ENCODE measurements at places on chromosomes 4 and X.

DNA sequence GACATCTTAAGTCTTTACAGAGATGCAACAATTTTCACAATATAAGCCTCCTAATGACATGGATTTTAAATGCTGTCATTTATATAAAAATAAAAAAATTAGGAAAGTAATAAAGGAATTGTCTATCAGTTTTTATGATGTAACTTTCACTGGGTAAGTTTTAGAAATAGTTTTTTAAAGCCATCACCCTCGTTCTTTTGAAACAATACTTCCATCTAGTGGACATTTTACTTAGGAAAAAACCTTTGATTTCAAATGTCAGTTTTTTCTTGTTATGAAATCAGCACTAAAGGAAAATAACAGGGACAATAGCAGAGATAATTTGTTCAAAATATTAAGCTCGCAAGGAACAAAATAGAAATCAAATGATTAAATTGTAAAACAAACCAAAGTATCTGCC, 24.3 kb upstream of the NDNF start:
- peak; percentile 10 for DNase-seq

GRCh38 chrX:13875572-13875971, 58.7 kb upstream of the GPM6B start:
- DNase-seq, result no peak

GRCh38 chr4:115965588-115965987, 852.2 kb upstream of the NDST4 start:
- DNase-seq, result no peak

- DNase-seq, result peak; percentile 59
Measured at GRCh38 chr4:10879411-10880110, 195.0 kb upstream of the CLNK start.

DNA sequence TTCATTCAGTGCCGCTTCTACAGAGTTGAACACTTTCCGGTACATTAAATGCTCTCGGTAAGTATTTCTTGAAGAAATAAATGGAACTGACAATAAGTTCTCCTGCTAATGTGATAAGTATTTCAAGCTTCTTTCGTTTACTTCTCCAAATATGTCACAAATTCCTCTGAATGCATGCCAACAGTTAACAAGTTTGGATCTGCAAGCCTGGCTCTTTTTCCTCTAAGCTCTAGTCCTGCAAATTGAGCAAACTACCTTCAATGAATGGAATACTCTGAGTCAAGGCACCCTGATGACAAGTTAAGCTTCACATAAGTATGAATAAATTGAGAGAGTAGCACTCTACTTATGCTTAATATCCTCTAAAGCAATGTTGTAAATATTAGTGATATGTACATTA, 403.6 kb downstream of the PDGFC start:
- DNase-seq, result no peak

DNA sequence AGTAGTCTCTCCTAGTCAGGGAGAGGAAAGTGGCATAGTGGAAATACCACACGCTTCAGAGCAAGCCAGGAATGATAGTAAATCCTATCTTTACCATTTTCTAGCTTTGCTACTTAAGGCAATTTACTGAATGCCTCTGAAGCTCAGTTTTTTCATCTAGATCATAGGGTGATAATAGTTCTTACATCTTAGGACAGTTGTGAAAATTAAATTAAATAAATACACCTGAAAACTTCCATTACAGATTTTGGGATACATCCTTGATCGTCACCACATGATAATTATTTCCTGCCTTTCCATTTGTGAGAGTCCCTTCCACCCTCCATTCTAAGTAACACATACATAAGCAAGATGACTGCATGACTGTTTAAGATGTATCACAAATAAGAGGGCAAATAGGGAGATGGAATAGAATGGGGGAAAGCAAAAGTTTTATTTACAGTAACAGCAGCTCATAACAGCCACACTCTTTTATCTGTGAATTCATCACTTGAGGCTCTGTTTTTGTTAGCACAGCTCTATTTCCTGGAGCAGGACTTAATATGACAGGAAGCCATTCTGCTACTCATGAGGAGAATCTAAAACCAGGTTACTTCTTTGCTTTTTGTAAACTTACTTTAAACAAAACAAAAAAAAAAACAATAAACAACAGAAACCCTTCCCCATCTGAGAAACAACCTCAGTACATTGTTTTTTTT, 13.4 kb downstream of the P2RY10 start:
- DNase-seq, result no peak

DNA sequence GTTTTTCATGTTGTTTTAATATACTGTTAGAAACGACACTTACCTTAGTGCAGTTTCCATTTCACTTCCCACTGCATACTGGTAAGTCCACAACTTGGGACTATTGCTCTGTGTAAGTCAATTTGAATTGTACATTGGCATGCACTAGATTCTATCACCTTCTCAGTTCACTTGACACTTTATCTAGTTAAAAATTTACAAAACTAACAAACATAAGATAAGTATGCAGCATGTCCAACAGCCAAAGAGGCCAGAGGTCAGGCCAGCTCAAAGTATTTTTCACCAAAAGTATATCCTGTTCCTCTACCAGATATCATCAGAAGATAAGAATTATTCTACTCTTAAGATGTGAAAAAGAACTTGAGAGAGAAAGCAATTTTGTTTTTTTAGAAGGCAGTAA, 75.9 kb downstream of the QRFPR start:
- DNase-seq, result no peak

DNA sequence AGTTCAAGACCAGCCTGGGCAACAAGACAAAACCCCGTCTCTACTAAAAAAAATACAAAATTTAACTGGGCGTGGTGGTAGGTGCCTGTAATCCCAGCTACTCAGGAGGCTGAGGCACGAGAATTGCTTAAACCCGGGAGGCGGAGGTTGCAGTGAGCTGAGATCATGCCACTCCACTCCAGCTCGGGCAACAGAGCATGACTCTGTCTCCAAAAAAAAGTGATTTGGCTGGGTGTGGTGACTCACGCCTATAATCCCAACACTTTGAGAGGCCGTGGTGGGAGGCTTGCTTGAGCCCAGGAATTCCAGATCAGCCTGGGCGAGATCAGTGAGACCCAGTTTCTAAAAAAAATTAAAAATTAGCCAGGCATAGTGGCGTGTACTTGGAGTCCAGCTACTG, 4.1 kb downstream of the OPHN1 start:
- no peak for DNase-seq

GRCh38 chr4:78656968-78657445, 105.4 kb downstream of the ANXA3 start:
- no peak for DNase-seq

- DNase-seq, result no peak
Measured at GRCh38 chrX:20412871-20413486, 146.3 kb upstream of the RPS6KA3 start.

DNA sequence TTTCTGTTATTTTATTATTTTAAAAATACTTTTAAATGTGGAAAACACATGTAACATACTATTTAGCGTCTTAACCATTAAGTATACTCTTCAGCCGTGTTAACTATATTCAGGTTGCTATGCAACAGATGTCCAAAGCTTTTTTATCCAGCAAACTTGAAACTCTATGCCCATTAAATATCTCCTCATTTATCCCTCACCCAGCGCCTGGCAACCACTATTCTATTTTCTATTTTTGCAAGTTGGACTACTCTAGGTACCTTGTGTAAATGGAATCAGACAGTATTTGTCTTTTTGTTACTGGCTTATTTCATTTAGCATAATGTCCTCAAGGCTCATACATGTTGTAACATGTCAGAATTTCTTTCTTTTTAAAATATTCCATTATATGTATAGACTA, 174.6 kb downstream of the PCDH10 start:
- DNase-seq, result no peak

GRCh38 chrX:12007881-12008280, 130.4 kb upstream of the FRMPD4 start:
- DNase-seq, result peak; percentile 84

GRCh38 chrX:150526692-150527091, 41.7 kb upstream of the MTM1 start:
- no peak for DNase-seq

GRCh38 chr4:17448689-17449088, 63.2 kb downstream of the QDPR start:
- DNase-seq, result peak; percentile 62

GRCh38 chrX:45714866-45715265, 514.2 kb upstream of the DIPK2B start:
- DNase-seq, result peak; percentile 76

- peak; percentile 21 for DNase-seq
Measured at GRCh38 chrX:134377537-134377936, 82.4 kb upstream of the HPRT1 start.

DNA sequence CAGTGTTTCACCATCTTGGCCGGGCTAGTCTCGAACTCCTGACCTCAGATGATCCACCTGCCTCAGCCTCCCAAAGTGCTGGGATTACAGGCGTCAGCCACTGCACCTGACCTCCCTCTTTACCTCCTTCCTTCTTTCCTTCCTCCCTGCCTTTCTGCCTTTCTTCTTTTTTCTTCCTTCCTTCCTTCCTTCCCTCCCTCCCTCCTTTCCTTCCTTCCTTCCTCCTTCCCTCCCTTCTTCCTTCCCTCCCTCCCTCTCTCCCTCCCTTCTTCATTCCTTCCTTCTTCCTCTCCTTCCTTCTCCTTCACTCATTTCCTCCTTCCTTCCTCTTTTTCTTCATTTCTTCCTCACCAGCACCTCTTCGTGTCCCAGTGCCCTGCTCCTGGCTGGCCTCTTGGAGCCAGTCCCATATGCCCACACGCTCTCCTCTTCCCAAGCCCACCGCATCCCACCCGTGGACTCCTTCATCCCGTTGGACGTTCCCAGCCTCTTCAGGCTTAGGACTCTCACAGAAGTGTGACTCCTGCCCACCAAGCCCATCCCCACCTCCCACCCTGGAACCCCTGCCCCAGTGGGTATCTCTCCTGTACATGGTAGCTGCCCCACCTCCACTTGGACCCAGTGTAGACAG, 22.6 kb downstream of the CSF2RA start:
- DNase-seq, result no peak

- DNase-seq, result no peak
Measured at GRCh38 chr4:8821151-8821950, 50.3 kb downstream of the HMX1 start.

- no peak for DNase-seq
Measured at GRCh38 chr4:8033067-8033755, 93.5 kb upstream of the AFAP1 start.

- DNase-seq, result no peak
Measured at GRCh38 chrX:37867536-37868153, 20.3 kb upstream of the DYNLT3 start.

- DNase-seq, result no peak
Measured at GRCh38 chr4:162793571-162793970, 373.1 kb downstream of the NAF1 start.

- DNase-seq, result no peak
Measured at GRCh38 chr4:139331185-139331584, 28.9 kb upstream of the NDUFC1 start.

DNA sequence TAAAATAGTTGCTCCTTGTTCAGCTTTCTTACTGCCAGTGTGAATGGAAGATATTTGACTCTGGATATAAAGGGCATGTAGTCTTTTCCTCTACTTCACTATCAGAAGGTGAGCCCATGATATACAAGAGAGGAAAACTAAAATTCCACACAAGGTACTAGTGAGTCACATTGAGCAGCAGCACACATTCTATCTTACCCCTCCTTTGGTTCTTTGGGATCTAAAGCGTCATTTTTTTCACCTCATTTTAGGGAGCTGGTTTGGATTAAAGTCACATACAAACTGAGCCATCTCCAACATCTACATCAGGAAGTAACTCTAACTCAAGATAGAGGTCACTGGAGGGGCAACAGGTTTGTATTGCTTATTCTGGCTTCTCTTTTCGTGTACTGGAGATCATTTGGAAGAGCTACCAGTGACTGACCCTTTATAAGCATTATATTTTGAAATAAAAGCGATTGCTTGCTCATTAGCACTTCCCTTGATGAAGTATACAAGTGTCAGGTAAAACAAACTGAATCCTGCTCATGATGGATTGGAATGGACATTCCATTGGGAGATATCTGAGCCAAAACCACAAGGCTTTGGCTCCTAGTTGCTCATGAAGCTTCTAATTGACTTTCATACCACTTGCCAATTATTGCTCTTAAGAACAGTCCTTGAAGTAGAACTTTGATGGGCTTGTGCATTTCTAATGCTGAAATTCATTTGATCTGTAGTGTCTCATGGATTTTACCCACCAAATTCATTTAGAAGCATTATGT, 124.1 kb downstream of the SPCS3 start:
- DNase-seq, result peak; percentile 45

GRCh38 chr4:4730249-4730648, 129.2 kb upstream of the MSX1 start:
- no peak for DNase-seq
